ENCODE measurements at places on chromosomes 3 and 15. TPM values are rescaled to one million over a fixed set of nuclear protein-coding genes. Genes with fewer than 3 reads are reported as not detected.
A peak's percentile ranks its signal among the peaks of the same experiment; 100 is the strongest.

Gene FAM174B
- 0.05 TPM for total RNA-seq

Gene DUOXA1
- not detected for total RNA-seq

Gene LRRN1
- total RNA-seq: not detected

Gene MCTP2
- total RNA-seq: 0.72 TPM

Gene ANKUB1
- total RNA-seq: 0.31 TPM

Gene TEX264
- 36.9 TPM for total RNA-seq

Gene RARRES1
- total RNA-seq: 4.9 TPM

Gene POLQ
- total RNA-seq: 9.1 TPM

Gene TJP1
- total RNA-seq: 47.2 TPM

Gene TICRR
- total RNA-seq: 8.6 TPM

Gene NR2E3
- total RNA-seq: not detected

Gene COL6A6
- total RNA-seq: not detected

DNA sequence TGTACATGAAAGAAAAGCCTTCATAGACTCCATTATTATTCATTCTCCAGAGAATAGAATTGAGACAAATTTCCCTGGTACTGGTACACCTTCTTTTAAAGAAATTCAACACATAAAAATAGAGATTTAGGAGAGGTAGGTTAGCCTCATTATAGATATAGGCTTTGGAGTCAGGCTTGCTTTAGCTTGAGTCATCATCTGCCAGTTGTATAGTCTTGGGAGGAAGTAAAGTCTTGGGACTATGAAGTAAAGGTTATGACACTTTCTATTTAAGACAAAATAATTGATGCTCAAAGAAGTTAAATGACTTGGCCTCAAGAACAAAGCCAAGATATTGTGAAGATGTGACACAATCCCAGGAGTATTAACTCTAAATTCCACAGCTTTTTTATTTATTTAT, 4.3 kb downstream of the HRG start:
- no peaks in the 10 kb centered on the region for H3K27me3 ChIP-seq
- no peak for DNase-seq
- no peaks in the 10 kb centered on the region for H3K4me1 ChIP-seq
- H3K27ac ChIP-seq: no peak overlapping the region
- no peaks in the 10 kb centered on the region for H3K36me3 ChIP-seq
- H3K4me3 ChIP-seq: no peak overlapping the region

- no peak for DNase-seq
- no peak overlapping the region for H3K4me3 ChIP-seq
- no peaks in the 10 kb centered on the region for H3K27me3 ChIP-seq
- H3K36me3 ChIP-seq: no peaks in the 10 kb centered on the region
Observed at GRCh38 chr15:74402337-74402841, 31.4 kb downstream of the SEMA7A start.

- H3K27me3 ChIP-seq: no peaks in the 10 kb centered on the region
- DNase-seq: peak; percentile 80
- no peaks in the 10 kb centered on the region for H3K36me3 ChIP-seq
Observed at GRCh38 chr3:112640276-112640929, 540 bp downstream of the CCDC80 start.

GRCh38 chr15:33729653-33730052, 238.6 kb upstream of the CHRM5 start:
- H3K4me3 ChIP-seq: no peak overlapping the region
- no peaks in the 10 kb centered on the region for H3K4me1 ChIP-seq
- DNase-seq: no peak

- H3K27me3 ChIP-seq: 0 out of 2 replicates have a peak, but pooled peaks cover 4% of the 10 kb centered on the region
- no peak for DNase-seq
- H3K36me3 ChIP-seq: no peaks in the 10 kb centered on the region
- H3K4me3 ChIP-seq: no peak overlapping the region
- peaks cover 18% of the 10 kb centered on the region for H3K4me1 ChIP-seq
- H3K27ac ChIP-seq: no peak overlapping the region
Observed at GRCh38 chr15:57382215-57382614, 5.9 kb downstream of the CGNL1 start.

DNA sequence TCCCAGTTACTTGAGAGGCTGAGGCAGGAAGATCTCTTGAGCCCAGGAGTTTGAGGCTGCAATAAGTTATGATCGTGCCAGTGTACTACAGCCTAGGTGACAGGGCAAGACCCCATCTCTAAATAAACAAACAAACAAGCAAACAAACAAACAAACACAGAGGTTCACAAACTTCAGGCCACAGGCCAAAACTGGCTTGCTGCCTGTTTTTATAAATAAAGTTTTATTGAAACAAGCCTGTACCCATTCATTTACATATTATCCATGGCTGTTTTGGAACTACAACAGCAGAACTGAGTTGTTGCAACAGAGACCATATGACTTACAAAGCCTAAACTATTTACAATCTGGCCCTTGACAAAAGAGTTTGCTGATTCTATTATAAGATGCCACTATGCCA, 6.5 kb downstream of the DYNC1LI1 start:
- peaks cover 28% of the 10 kb centered on the region for H3K36me3 ChIP-seq
- no peak overlapping the region for H3K4me3 ChIP-seq
- no peak for DNase-seq
- H3K4me1 ChIP-seq: peaks cover 4% of the 10 kb centered on the region
- H3K27ac ChIP-seq: no peak overlapping the region

DNA sequence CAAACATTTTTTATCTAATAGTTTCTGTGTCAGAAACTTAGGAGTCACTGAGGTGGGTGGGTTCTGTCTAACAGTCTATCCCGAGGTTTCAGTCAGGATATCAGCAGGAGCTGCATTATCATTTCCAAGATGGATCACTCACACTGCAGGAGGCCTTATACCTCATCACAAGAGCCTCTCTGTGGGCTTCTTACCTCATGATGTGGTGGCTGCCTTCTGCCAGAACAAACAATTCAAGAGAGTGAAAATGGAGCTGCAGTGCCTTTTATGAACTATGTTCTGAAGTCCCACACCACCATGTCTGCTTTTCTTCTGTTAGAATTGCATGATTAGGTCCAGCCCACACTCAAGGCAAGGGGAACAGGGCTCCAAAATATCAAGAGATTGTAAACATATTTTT, 27.9 kb downstream of the RFX7 start:
- H3K27ac ChIP-seq: no peak overlapping the region
- H3K27me3 ChIP-seq: no peaks in the 10 kb centered on the region
- H3K4me1 ChIP-seq: no peaks in the 10 kb centered on the region
- DNase-seq: no peak

GRCh38 chr15:77495838-77496596, 75.3 kb downstream of the HMG20A start:
- H3K4me1 ChIP-seq: peaks cover 52% of the 10 kb centered on the region
- no peak overlapping the region for H3K4me3 ChIP-seq
- no peak for DNase-seq
- no peaks in the 10 kb centered on the region for H3K27me3 ChIP-seq
- H3K36me3 ChIP-seq: no peaks in the 10 kb centered on the region

- no peaks in the 10 kb centered on the region for H3K27me3 ChIP-seq
- no peak overlapping the region for H3K27ac ChIP-seq
- no peak overlapping the region for H3K4me3 ChIP-seq
- no peak for DNase-seq
- H3K4me1 ChIP-seq: peaks cover 50% of the 10 kb centered on the region
Observed at GRCh38 chr3:152403632-152404066, 134.9 kb downstream of the MBNL1 start.

GRCh38 chr3:35929158-35929557, 289.8 kb downstream of the ARPP21 start:
- no peaks in the 10 kb centered on the region for H3K4me1 ChIP-seq
- no peaks in the 10 kb centered on the region for H3K27me3 ChIP-seq
- H3K4me3 ChIP-seq: no peak overlapping the region
- H3K36me3 ChIP-seq: no peaks in the 10 kb centered on the region
- DNase-seq: no peak
- H3K27ac ChIP-seq: no peak overlapping the region

DNA sequence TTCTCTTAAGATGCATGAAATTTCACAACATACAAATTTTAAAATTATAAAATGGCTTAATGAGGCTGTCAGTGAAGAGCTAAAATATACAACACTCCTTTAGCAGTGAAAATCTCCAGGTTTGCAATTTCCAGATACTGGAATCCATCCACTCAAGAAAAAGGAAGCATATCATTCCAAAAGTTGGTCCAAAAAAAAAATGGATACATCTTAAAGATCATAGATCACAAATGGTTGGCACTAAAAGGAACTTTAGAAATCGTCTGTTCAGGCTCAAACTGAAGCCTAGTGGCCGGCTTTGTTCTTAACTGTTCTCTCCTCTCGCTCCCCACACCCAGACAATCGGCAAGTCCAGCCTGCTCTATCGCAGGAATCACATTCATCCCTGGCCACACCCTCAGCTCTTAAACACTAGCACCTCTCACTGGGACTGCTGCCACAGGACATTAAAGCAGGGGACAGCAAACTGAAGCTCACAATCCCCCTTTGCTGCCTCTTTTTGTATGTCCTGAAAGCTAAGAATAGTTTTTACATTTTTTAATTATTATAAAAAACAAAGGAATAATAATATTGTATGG, 130.3 kb upstream of the CDIN1 start:
- no peaks in the 10 kb centered on the region for H3K27me3 ChIP-seq
- H3K36me3 ChIP-seq: no peaks in the 10 kb centered on the region
- no peak for DNase-seq
- H3K27ac ChIP-seq: no peak overlapping the region

DNA sequence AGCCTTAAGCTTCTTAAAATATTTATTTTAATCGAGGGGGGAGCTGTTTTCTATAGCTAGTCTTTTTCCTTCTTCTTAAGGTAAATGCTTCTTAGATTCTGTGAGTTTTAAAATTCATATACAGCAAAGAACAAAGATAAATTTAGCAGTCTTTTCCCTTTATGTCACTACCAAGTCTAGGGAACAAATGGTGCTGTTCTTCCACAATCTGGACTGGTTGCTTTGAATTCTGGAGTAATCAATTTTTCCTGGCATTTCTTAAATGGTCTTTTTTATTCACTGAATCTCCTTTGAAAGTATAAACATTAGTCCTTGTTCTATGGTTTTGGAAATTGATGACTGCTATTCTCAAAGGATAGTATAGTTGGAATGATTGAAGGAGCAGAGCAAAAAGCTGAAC, 82.8 kb downstream of the CHL1 start:
- no peak for DNase-seq
- H3K36me3 ChIP-seq: no peaks in the 10 kb centered on the region
- no peak overlapping the region for H3K27ac ChIP-seq
- no peaks in the 10 kb centered on the region for H3K27me3 ChIP-seq

DNA sequence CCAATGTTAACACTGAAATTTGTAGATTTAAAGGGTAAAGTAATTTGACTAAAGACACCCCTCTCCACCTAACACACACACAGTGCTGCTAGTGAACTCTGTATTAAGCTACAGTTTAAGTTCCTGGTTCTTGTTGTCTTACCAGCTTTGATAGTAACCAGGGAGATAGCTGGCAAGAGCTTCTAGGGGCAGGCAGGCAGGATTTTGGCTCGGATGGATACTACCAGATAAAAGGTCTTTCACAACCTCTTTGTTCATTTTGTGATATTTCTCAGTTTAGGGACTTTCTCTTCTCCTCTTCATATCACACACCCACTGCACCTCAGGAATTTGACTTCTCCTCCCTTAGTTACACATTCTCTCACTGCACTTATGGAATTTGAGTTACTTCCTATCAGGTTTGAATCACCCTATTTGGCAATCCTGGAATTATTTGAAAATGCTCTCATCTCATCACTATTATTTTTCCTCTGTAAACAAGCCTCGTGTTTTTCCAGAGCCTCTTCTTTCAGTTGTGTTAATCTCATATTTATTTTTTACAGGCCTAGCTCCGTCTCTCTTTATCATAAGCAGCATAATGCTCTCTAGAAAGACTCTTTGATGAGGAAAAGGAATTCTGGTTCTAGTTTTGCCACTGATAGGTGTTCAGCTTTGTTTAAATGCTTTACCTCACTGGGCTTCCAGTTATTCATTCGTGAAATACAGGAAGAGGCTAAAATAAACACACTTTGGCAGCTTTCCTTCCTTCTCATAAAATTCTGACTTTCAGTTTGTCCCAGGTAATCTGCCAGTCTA, 23.0 kb upstream of the CLDN1 start:
- H3K27me3 ChIP-seq: no peaks in the 10 kb centered on the region
- no peaks in the 10 kb centered on the region for H3K36me3 ChIP-seq
- peak; percentile 86 for DNase-seq
- H3K27ac ChIP-seq: peak overlapping the region; percentile 99
- H3K4me1 ChIP-seq: peaks cover 26% of the 10 kb centered on the region
- peak overlapping the region; percentile 9 for H3K4me3 ChIP-seq

GRCh38 chr3:160402221-160403027, 3.0 kb downstream of the SMC4 start:
- peak overlapping the region; percentile 61 for H3K4me3 ChIP-seq
- no peaks in the 10 kb centered on the region for H3K27me3 ChIP-seq
- peaks cover 79% of the 10 kb centered on the region for H3K36me3 ChIP-seq
- DNase-seq: peak; percentile 49
- H3K27ac ChIP-seq: peak overlapping the region; percentile 90

DNA sequence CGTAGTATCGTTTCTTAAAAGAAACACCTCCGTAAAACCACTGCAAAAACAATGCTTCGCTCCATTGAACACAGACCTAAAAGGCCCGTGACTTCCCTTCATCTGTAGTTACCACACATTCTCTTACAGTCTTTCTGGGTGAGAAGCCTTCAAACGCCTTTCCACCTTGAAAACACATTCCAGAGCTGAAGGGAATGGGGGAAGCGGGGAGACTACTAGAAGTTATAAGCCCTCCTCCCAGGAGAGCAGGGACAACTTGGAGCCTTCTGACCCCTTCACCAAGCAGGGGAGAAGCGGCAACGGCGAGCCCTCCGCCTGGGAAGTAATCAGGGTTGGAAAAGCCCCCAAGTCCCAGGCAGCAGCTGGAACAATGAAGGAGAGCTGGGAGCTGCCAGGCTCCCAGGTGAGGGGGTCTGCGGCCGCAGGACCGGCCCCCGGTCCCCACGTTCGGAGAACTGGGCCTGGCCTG, 461 bp downstream of the SECISBP2L start:
- no peaks in the 10 kb centered on the region for H3K27me3 ChIP-seq
- peak overlapping the region; percentile 15 for H3K27ac ChIP-seq
- no peak for DNase-seq
- peaks cover 11% of the 10 kb centered on the region for H3K4me1 ChIP-seq

DNA sequence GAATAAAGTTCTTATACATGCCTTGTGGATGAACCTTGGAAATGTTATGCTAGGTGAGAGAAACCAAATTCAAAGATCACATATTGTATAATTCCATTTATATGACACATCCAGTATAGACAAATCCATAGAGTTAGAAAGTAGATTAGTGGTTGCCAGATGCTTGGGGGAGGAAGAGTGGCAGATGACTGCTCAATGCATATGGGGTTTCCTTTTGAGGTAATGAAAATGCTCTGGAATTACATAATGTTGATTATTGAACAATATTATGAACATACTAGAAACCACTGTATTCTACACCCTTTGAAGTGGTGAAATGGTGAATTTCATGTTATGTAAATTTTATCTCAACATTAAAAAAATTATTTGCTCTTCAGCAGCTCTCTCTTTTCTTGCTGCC, 100.8 kb downstream of the DHX36 start:
- no peak overlapping the region for H3K4me3 ChIP-seq
- H3K36me3 ChIP-seq: 0 out of 2 replicates have a peak, but pooled peaks cover 2% of the 10 kb centered on the region
- no peaks in the 10 kb centered on the region for H3K27me3 ChIP-seq
- H3K4me1 ChIP-seq: peaks cover 2% of the 10 kb centered on the region
- H3K27ac ChIP-seq: no peak overlapping the region
